Activated T-helper 1 cell treated with Interleukin-2 at 50 U/mL for 16 hours (primary cell): ENCODE measurements at places on chromosomes 12 and 14.

- DNase-seq, result no peak
Measured at GRCh38 chr14:26088275-26088674, 509.6 kb downstream of the NOVA1 start.

DNA sequence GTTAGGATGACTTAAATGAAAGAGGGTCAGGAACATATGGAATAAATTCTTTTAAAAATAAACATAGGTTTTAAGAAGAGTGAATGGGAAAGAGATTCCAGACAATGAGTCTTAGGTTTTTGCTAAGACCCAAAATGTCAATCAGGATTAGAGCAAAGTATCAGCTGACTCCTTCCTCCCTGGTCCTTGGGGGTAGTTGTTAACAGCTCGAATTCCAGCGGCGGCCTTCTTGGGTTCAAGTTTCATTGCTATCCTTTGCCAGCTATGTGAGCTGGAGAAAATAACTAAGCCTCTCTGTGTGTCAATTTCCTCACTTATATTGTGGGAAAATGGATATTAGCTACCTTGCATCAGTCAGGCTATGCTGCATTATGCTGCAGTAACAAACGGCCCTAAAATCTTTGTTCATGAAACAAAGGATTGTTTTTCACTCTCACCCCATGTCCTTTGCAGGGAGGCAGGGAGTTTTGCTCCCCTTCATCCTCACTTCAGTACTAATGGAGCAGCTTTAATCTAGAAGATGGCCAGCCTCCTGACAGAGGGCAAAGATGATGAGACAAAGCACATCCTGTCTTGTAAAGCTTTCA is 83.8 kb upstream of the RFLNA start:
- no peak for DNase-seq

DNA sequence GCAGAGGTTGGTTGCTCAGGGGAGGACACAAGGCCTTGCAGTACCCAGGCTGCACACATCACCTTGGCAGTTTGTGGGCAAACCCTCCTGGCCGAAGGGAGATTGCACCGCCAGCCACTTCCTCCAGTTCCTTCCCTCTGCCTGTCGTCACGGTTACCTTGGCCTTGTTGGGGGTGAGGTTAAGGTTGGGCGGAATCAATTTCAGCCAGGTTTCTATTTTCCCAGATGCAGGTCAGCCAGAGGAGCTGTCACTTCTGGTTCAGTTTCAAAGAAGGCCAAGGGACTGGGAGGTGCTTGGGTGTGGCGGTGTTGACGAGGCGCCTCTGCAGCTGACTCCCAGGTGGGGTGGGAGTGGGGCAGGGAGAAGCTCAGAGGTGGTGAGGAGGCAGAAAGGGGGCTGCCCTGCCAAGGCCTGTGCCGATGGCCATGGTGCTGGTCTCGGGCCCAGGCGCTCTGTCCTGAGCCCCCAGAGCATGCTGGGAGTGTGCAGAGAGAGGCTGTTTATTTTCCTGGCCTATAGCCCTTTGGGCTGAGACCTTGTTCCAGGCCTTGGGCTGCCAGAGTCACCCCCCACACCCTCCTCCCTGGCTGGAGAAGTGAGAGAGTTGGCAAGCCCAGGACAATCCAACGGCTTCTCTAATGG is 31.4 kb downstream of the JDP2 start:
- DNase-seq, result no peak

DNA sequence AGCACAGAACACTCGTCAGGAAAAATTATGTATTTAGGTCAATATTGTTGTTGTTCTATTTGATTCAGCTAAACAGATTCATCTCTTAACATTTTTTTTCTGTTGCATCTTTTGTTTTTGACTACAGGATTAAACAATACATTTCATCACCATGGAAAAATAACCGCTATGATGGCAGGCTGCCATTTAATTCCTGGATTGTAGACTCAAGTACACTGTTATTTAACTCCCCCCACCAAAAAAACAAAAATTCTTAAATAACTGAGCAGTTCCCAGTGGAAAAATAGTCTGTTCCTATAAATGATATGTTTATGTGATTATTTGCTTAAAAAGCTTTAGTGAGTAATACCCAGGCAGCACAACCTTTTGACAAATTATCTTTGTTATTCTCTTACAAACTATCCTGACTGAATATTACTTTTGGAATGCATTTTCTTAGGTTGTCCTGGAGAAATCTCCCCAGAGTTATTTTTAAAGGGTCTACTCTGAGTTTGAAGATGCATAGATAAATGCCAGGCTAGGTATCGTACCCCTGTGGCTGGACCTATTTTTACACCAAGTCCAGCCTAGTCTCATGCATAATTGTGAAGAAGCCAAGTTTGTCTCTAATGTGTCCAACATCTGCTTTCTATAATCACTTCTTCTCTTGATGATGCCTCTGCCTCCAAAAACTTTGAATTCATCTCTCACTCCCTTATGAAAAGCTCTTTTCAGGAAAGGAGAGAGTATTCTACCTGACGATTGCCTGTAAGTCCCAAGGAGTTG is 3.7 kb downstream of the KERA start:
- DNase-seq, result no peak

- DNase-seq, result no peak
Measured at GRCh38 chr12:122079033-122079531, 526 bp downstream of the MLXIP start.
